Stimulated activated CD8-positive, alpha-beta memory T cell treated with anti-CD3 and anti-CD28 coated beads, Interleukin-7, amount 100 ng/mL, for 24 hours (primary cell): ENCODE measurements at places on chromosomes 2 and 18.

DNA sequence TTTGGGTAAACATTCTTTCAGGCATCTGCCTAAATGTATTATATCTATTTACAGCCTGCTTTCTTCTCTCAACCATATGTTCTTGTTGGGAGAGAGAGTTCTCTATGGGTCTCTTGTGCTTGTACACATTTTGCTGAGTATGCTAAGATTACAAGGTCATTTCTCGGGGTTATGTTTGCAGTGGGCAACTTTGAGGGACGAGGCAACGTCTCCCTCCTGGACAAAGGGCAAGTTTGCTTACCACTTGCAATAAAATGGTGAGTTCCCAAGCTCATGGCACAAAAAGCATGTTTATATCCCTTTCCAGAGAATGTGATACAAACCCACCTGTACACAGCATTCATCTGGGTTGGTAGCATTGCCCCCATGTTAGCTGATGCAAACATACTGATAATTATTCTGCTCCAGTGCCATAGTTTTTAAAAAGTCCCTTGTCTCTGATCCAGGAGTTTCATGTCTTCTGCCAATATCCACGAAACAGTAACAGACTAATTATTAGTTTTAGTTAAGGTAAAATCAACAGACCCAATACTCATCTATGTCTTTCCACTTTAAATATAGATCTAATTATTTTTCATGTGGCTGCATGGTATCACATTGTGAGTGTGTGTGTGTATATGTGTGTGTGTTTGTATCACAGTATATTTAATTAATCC, 84.2 kb upstream of the MAPK4 start:
- no peak for DNase-seq

DNA sequence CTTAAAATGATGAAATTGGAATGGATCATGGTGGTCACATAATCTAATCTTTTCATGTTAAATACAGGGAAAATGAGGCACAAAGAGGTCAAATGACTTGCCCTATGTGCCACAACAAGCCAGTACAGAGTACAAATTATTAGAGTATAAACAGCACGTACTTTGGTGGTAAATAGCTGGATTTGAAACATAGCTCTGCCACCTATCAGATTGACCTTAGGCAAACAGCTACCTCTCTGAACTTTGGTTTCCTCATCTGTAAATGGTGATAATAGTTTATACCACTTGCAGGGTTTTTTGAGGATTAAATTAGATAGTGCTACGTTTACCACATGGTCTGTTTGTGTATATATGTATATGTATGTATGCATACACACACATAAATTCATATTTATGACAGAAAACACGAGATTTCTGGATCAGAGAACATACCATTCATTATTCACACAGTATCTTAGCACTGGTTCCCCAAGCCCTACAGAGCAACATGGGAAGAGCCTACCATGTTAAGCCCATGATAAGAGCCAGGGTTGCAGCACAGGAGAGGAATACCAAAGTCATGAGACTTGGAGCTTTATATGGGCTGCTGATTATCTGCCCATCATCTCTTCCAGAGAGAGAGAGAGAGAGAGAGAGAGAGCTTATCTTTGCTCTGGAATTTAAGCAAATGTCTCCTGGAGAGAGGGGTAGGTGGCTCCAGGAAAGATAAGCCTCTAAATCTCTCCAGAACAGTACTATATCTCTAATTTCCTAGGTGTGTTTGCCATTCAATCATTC, 73.5 kb downstream of the MDH1 start:
- no peak for DNase-seq

GRCh38 chr18:70931942-70932814, 643.3 kb downstream of the SOCS6 start:
- no peak for DNase-seq

DNA sequence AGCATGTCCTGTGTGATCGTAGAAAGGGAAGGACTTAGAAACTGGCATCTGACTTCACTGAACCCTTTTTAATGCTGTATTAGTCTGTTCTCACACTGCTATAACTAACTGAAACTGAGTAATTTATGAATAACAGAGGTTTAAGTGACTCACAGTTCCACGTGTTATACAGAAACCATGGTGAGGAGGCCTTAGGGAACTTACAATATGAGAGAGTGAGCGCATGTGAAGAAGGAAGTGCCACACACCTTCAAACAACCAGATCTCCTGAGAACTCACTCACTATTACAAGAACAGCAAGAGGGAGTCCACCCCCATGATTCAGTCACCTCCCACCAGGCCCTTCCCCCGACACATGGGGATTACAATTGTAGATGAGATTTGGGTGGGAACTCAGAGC, 811.3 kb downstream of the CPS1 start:
- no peak for DNase-seq

DNA sequence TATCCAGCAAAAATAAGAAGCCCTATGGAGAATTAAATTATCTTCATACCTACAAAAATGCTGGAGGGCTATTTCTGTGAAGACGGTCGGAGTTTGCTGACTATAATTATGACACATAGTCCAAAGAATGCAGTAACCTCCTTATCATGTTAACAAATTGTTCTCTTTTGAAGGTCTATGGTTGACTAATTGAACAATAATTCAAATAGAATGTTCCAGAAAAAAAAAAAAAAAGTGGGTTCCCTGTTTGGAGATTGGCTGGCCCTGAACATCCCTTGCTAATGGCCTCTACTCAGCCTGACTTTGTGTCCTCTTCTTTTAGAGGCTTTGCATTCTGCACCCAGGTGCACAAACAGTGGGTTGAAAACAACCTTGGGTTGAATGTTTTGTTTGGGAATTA, 82.8 kb upstream of the CCBE1 start:
- DNase-seq: no peak

DNA sequence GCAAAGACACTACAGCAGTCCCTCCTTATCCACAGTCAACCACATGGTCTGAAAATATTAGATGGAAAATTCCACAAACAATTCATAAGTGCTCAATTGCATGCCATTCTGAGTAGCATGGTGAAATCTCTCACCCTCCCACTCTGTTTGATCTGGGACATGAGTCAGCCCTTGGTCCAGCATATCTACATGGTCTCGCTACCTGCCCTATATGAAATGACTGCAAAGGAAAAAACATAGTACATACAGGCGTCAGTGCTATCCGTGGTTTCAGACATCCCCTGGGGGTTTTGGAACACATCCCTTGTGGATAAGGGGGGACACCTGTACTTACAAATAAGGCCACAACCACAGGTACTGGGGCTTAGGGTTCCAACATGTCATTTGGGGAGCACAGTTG, 73.7 kb downstream of the CABLES1 start:
- no peak for DNase-seq

DNA sequence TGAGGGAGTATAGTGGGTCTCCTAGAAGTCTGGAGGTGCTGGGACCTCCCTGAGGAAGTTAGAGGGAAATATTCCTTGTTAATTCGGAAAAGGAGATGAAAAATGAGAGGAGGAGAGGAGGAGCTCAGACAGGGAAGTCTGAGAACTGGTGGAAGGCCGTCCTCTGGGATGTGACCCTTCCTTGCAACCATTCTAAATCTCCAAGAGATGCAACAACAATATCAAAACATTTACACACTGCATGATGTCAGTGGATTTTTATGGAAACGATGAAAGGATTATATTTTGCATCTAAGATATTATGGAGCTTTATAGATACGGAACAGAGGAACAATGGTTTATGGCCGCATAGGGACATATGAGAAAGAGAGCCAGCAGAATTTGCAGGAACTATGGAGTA, 49.8 kb upstream of the COBLL1 start:
- no peak for DNase-seq

DNA sequence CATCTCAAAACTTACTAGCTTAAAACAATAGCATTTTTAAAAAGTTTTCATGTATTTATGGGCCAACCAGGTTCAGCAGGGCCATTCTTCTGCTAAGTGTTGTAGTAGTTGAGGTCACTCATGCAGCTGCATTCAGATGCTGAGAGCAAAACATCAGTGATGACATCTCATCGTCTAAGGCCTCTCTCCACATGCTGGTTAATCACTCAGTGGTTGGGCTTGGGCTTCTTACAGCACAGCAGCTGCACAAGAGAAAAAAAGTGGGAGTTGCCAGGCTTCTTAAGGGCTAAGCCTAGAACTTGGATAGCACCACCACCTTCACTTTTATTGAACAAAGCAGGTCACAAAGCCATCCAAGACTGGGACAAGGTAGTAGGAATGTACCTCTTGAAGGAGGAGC, 190.3 kb downstream of the IRS1 start:
- no peak for DNase-seq

DNA sequence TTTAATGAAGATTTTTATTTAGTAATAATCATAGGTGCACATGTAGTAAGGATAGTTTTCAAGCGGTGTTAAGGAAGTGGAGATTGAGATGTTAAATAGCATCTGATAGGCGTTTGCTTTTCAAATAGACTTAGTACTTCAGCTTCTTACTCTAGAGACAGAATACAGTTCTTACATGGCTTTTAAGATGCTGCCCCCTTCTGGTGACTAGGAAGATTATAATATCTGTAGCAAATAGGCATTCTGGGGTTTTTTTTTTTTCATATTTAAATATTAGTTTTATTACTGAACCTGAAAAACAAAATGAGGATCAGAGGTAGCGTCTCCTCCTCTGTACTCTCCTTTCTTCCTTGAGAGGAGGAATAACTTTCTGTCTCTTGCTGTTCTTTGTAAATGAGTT, 100.2 kb downstream of the AGAP1 start:
- DNase-seq: no peak

- no peak for DNase-seq
Observed at GRCh38 chr2:222709191-222709891, 37.9 kb downstream of the MOGAT1 start.

GRCh38 chr18:63141778-63142176, 177.8 kb downstream of the BCL2 start:
- DNase-seq: no peak

DNA sequence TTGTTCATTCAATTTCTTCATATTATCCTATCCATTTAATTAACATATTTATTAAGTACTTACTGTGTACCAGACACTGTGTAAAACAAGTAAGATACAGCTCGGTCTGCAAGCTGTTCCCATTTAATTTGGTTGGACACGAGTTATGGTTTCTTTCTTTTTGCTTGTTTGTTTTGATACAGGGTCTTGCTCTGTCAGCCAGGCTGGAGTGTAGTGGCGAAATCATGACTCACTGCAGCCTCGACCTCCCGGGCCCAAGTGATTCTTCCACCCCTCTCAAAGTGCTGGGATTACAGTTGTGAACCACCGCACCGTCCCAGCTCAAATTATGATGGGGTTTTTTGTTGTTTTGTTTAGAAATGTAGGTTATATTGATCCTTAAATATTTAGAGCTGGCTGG, 9.0 kb downstream of the CYBRD1 start:
- no peak for DNase-seq

GRCh38 chr2:234269769-234270204, 219.3 kb downstream of the SPP2 start:
- DNase-seq: no peak

GRCh38 chr2:233556881-233557736, 9.5 kb downstream of the USP40 start:
- DNase-seq: no peak

- no peak for DNase-seq
Observed at GRCh38 chr18:37584952-37585695, 19.5 kb upstream of the CELF4 start.

- no peak for DNase-seq
Observed at GRCh38 chr2:85191157-85191556, 58.0 kb downstream of the TCF7L1 start.

GRCh38 chr2:68040078-68040477, 22.7 kb downstream of the C1D start:
- DNase-seq: no peak
